ENCODE measurements at places on chromosomes 16 and 17.

DNA sequence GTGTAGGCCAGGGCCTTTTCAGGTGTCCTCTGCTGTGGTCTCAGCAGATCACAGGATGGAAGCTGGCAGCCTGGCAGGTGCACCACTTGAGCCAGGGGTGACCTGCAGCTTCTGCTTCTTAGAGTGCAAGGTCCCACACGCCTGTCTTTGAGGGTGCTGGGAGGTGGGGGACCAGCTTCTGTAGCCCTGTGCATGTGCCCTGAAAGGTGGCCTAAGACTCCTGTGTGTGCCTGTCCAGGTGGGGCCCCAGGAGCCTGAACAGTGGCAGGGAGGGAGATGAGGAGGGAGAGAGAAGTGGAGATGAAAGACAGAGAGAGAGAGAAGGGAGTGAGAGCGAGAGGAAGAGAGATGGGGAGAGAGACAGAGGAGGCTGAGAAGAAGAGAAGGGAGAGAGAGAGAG, 46.2 kb downstream of the LGALS9 start:
- DNase-seq: no peak

GRCh38 chr16:48611329-48612137, 1.6 kb upstream of the N4BP1 start:
- DNase-seq: no peak

- DNase-seq: no peak
Observed at GRCh38 chr16:86567701-86568581, 1.3 kb downstream of the FOXC2 start.

- no peak for DNase-seq
Observed at GRCh38 chr16:61684541-61684940, 351.7 kb downstream of the CDH8 start.

- DNase-seq: no peak
Observed at GRCh38 chr16:68592466-68593337, 52.4 kb upstream of the CDH3 start.

GRCh38 chr17:55549140-55549539, 37.9 kb upstream of the SMIM36 start:
- no peak for DNase-seq

DNA sequence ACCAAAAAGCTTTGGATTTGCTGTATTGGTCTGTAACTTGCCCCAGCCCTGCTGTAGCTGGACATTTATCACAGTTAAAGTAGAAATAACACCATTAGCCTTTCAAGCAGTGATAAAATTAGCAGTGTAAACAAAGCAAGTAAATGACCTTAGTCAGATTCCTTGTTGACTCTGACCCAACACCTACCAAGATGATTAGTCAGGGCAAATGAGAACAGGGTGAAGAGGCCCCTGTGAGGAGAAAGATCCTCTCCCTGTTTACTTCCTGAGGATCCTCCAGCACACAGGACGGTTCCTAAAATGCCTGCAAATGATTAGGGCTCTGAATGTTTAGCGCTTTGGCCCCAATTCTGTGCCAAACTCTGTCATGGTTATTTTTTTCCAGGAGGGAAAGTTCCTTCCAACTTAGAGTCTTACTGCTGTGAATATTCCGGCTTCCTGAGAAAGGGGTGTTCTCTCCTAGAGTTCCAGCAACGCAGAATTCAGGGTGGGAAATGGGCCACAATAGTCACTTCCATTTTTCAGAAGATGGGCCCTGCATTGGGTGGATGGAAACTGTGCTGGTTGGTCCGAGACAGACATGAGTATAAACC, 259.0 kb upstream of the MYOCD start:
- DNase-seq: no peak

- no peak for DNase-seq
Observed at GRCh38 chr17:17347956-17348871, 45.0 kb downstream of the NT5M start.

All from BJ (cell line).